ENCODE measurements at places on chromosomes 6 and 20. TPM values are rescaled to one million over a fixed set of nuclear protein-coding genes. Genes with fewer than 3 reads are reported as not detected.

DNA sequence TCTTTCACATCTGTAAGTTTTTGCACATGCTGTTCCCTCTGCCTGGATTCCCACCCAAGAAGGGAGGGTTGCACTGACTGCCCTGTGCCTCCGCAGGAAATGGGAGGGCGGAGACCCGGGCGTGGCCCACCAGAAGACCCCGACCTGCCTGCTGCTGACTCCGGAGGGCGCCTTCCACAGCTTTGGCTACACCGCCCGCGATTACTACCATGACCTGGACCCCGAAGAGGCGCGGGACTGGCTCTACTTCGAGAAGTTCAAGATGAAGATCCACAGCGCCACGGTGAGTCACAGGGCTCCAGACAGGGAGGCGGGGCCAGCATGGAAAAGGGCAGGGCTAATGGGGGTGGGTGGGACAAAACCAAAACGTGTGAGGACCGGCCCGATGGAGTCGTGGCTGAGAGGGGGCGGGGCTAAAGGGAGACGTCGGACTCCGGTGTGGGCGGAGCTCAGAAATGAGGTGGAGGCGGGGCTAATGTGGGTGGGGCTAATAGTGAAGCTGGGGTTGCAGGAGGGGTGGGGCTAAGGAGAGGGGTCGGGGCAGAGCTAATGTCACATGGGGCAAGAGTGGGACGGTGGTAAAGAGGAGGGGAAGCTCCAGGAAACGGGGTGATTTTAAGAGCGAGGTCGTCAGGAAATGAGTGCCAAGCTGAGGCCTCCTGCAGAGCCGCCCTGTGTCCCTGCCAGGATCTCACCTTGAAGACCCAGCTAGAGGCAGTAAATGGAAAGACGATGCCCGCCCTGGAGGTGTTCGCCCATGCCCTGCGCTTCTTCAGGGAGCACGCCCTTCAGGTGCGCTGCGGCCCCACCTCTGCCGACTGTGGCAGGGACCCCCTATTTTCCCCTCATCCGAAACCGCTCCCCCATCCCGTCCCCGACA, 12.6 kb downstream of the HSPA12B start:
- no peaks in the 10 kb centered on the region for H3K4me1 ChIP-seq
- H3K4me3 ChIP-seq, result no peak overlapping the region
- peaks cover 3% of the 10 kb centered on the region for H3K27me3 ChIP-seq

- no peaks in the 10 kb centered on the region for H3K27me3 ChIP-seq
- H3K4me1 ChIP-seq, result no peaks in the 10 kb centered on the region
- no peak for DNase-seq
- H3K27ac ChIP-seq, result no peak overlapping the region
- H3K4me3 ChIP-seq, result no peak overlapping the region
- no peaks in the 10 kb centered on the region for H3K36me3 ChIP-seq
Measured at GRCh38 chr6:62150048-62150663, 135.9 kb downstream of the KHDRBS2 start.

- peak overlapping the region; percentile 1 for H3K4me3 ChIP-seq
- H3K27me3 ChIP-seq, result no peaks in the 10 kb centered on the region
- H3K4me1 ChIP-seq, result peaks cover 44% of the 10 kb centered on the region
- H3K27ac ChIP-seq, result peak overlapping the region; percentile 41
- no peak for DNase-seq
Measured at GRCh38 chr6:157840776-157841175, 17.7 kb downstream of the SNX9 start.

GRCh38 chr6:126112171-126112632, 125.9 kb downstream of the TRMT11 start:
- H3K27ac ChIP-seq, result no peak overlapping the region
- no peak overlapping the region for H3K4me3 ChIP-seq
- H3K36me3 ChIP-seq, result no peaks in the 10 kb centered on the region
- no peaks in the 10 kb centered on the region for H3K27me3 ChIP-seq
- peaks cover 12% of the 10 kb centered on the region for H3K4me1 ChIP-seq

The FAM217B gene
- 5.9 TPM for total RNA-seq
